Amniotic stem cell (primary cell): ENCODE measurements at places on chromosomes 5 and 9.

DNA sequence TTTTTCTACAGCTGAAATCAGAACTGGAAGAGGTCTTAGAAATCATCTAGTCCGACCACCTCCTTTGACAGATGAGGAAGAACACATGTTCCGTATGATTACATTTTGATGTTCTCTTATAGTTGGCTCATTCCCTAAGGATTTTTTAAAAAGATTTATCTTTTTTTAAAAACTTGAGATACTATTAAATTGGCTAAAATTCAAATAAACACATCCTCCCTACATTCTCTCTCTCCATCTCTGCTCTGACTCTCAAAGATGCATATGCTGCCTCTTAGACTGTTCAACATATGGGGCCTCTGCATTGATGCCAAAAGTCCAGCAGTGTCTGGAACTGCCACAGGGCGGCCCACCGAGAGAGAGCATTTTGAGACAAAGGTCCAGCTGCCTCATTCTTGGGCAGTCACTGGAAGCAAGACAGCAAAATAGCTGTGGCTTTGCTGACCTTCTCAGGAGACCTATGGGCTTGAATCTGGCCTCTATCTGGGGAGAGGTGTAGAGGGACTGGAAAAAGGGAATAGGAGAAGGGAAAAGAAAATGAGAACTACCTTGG lies 12.8 kb upstream of the TSSK1B start:
- no peak for DNase-seq

DNA sequence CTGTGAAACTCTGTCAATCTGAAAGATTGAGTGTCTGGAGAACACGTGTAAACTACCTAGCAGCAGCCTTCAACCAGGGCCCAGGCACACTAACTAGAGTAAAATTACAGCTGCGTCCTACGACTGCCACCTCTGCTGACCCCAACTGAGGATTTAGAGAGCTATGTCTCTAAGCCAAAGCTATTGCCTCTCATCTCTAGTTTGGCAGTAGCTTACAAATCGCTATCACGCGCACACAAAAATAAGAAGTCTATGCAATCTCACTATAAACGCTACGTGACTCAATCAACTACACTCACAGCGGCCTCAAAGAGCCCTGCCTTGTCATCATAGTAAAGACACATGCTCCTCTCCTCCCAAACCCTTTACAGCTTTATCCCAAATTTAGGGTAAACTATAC lies 8.7 kb downstream of the PPP6C start:
- DNase-seq = no peak

- DNase-seq = no peak
Observed at GRCh38 chr5:150946351-150946905, 41.6 kb upstream of the ZNF300 start.

DNA sequence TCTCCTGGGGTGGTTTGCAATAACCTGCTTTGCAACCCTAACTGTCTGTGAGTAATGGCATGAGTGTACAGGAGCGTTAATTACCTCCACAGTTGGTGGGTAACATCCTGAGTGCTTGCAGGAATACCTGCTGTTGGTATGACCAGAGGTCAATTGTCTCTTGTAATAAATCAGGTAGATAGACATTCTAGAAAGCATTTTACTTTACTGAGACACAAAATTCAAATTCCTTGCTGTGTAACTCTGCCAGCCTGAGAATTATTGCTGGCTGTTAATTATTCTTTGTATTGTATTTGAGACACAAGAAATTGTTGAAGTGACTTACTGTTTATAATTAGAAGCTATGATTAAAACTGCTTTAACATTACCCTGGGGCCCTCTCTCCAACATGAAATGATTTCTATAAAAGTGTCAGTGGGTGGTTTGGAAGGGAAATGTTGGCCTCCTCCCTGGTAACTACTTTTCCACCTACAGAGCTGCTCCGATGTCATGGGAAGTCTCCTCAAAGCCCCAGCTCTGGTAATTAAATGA lies 150.8 kb upstream of the ADCY2 start:
- no peak for DNase-seq

GRCh38 chr5:96024683-96025475 lies 63.2 kb upstream of the ELL2 start:
- no peak for DNase-seq

DNA sequence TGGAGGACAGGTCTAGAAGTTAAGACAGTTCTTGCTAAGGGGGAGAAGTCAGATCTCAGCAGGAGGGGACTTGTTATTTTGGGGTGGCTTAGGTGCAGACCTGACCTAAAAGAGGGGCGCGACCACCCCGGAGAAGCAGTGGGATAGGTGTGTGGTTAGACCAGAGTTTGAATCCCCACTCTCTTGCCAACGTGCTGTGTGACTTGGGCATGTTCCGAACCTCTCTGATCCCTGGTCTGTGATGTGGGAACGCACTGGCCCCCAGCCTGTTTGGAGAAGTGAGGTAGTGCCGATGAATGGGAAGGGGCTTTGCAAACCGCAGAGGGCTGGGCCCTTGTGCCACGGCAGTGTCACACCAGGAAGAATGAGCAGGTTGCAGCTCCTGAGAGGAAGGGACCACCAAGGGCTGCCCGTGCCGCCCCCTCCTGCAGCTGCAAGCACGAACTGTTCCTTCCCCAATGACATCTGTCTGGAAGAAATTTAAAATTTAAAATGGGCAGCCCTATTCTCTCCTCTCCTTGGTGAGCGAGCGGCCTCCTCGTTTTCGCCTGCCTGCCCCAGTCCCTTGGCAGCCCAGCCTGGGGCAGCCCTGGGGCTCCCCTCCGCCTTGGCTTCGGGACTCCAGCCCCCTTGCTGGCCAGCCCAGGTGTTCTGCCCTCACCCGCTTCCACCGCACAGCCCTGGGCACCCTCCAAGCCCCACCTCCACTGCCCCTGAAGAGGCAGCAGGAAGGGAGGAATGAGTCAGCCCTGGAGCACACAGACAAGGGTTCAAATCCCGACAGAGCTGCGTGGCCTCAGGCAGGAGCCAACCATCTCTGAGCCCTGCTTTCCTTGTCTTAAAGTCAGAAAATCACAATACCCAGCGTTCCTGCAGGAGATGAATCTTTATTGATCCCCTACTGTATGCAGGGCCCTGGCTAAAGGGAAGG lies 1.6 kb downstream of the FIBCD1 start:
- DNase-seq = no peak

DNA sequence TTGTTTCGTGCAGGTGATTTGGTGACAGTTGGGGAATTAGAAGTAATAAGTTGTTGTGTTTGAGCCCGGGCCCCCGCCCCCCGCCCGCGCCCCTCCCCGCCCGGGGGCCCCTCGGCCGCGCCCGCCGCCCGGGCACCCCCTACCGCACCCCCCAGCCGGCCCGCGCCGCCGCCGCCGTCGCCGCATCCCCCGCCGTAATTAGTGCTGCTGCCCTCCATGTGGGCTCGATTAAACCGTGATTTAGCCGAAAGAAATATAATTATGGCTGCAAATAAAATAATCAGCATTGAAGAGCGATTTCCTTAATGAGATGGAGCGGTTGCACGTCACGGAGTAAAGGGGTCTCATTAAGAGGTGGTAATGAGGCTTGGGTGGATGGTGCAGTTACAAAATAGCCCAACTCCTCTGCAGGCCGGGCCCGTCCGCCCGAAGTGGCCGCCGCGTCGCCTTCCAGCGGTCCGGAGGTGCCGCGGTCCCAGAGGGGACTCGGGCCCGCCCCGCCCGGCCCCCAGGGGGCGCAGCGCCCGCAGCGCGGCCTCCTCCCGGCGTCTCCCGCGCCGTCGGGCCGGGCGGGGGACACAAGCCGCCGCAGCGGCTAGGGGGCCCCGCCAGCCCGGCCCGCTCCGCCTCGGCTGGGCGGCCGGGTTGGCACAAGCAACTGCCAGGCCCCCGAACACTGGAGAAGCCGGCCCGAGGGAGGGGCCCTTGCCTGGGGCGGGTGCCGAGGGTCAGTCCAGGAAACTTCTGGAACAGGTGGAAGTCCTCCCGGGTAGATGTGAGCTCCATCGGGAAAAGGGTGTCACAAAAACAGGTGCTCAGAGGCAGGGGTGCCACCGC lies 6.9 kb upstream of the OTP start:
- DNase-seq = no peak

- DNase-seq = peak; percentile 6
Observed at GRCh38 chr5:123813937-123814624, 302.1 kb downstream of the CSNK1G3 start.

DNA sequence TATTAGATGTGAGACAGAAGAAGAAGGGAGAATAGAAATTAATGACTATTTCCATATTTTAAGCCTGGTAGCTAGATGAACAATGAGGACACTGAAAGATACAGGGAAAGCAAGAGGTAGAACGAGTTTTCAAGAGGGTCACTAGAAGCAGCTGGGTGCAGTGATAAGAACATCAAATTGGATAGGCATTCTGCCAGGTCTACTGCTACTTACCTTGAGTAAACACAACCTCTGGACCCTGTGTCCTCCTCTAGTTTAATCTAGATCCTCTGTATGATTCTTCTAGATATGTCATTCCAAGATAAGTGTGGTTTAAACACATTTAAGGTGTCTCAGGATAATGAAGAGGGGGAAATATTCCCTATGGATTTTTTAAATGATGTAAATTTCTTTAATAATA lies 31.2 kb downstream of the OTP start:
- DNase-seq = no peak

- no peak for DNase-seq
Observed at GRCh38 chr9:111936391-111936790, 39.8 kb downstream of the UGCG start.

DNA sequence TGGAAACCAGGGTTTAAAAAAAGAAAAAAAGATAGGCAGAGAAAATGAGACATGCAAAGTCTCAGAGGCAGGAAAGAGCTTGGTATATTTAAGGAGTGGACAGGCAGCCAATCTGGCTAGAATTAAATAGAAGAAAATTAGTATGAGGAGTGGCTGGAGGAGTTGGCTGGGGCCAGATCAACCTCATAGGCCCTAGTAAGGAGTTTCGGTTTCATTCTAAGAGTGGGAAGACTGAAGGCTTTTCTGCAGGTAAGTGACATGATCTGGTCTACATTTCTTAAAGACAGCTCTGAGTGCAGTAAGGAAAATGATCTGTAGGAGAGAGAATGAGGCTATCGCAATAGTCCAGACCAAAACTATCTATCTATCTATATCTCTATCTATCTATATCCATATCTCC lies 27.5 kb downstream of the ADRB2 start:
- no peak for DNase-seq

DNA sequence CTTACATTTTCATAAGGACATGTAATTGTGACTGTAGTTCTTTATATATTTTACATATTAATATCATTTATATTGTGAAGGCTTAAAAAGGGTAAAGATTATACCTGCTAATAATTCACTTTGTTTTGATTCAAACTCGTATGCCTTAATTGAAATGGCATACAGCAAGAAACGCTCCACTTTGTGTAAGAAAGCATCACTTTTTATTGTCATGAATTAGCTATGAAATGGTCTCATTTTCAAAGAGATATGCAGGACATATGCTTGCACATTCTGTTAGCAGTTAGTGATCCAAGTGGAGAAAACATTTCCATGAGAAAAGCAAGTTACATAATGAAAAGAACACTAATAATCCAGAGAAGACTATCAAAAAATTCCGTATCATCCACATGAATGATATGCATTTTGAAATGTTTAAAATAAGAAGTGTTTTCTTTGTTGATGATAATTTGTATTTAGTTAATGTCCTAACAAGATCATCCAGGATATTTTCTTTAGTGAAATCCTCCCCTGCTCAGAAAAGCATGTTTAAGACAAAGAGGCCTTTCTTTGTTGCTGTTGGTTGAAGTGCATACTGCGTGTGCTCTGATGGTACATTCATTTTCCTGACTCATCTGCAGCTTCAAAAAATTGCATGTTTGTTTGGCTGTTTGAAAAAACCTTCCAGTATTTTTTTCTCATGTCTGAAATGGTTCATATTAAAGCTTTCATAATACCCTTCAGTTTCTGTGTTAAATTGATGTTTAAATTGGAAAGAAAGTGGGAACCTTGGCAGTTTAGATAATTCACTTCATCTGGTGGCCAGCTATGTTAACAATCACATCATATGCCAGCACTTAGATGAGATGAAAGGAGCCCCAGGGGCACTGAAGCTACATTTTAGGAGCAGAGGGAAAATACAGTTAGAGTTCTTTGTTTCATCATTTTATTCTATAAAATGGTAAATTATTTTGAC lies 242.2 kb downstream of the CSNK1G3 start:
- no peak for DNase-seq

DNA sequence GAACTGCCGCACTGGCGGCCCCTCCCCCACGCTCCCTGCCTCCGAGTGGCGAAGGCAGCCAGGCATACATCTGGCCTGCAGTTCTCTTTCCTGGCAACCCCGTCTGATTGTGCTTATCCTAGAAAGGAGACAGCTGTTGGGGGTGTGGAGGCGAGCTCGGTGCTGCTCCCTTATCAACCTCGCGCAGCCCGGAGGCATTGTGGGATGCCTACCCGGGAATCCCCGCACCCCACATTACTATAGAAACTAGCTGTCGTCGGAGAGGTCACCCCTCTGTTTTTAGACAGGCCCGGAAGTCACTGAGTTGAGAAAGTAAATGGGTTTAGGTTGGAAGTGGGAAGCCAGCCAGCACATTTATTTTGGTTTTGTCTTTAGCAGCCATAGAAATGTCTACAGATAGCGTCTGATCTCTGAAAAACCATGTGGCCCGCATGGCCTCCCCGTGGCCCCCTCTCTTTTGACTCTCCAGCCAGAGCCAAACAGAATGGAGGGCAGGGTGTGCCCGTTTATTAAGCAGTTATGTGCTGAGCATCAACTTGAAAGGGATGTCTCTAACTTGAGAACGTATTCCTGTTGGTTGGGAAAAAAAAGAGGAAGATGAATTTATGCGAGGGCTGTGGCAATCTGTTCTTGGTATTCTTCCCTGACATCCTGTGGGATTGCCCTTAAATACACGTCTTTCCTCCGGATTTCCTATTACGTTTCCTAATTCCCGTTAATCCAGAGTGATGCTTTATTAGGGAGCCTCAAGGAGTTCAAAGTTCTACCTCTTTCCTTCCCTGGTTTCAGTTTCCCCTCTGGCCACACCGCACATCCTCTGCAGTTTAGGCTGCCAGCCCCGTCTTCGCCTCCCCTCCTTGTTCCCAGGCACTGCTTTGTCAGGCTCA lies 3.9 kb downstream of the STC2 start:
- no peak for DNase-seq

- no peak for DNase-seq
Observed at GRCh38 chr5:59673438-59674058, 220.0 kb downstream of the PDE4D start.

DNA sequence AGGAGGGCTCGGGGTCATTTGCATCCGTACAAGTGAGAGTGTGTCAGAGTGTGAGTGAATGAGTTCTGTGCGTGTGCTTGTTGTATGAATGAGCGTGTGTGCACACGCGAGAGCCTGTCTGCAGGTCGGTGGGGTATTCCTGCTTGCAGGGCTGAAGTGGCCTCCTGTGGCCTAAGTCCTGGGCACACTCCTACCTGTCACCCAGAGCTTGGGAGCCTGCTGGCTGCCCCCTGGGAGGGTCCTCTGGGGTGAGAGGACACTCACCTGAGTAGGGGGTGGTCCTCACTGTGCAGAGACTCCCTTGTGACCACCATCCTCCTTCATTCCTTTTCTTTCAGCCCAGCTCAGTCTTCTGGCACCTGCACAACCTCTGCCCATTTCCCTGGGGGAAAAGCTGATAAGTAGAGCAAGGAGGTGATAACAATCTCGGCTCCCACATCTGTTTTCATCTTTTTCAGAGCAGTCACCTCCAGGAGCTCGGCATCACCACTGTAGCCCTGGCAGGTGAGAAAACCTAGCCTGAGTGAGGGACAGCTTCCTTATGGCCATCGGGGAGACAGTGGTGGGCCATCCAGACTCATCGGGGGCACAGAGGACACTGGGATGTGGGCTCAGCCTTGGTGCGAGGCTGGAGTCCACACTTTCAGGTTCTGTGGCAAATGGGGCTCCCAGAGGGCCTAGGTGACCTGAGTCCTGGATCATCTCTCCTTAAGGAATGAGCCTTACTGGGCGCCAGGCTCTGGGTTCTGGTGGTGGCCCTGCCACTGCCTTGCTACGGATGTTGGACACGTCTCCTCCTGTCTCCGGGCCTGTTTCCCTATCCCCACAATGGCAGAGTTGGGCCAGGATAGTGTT lies 38.7 kb upstream of the SYNPO start:
- DNase-seq = no peak
